ELF-1 (cell line): ENCODE measurements at places on chromosomes 4 and X.

DNA sequence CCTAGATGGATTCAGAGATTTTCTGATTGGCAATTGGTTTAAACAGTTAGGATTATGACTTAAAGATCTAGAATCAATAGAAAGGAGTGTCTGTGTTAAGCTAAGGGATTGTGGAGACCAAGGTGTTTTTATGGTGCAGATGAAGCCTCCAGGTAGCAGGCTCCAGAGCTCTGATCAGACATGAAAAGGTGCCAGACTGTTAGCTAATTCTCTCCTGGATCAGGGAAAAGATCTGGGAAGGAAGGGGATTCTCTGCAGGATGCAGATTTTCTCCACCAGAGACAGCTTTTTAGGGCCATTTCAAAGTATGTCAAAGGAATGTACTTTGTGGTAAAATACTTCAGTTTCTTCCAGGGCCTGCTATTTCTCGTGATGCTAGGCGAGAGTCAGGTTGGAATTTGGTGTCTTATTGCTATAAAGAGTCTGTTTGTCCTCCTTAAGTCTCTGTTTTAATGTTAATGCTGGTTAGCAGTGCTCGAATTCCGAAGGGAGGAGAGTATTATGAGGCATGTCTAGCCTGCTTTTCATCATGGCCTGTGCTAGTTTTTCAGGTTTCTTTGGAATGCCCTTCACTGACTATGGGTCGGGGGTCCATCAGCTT lies 12.0 kb upstream of the GPR78 start:
- peak; percentile 81 for DNase-seq

DNA sequence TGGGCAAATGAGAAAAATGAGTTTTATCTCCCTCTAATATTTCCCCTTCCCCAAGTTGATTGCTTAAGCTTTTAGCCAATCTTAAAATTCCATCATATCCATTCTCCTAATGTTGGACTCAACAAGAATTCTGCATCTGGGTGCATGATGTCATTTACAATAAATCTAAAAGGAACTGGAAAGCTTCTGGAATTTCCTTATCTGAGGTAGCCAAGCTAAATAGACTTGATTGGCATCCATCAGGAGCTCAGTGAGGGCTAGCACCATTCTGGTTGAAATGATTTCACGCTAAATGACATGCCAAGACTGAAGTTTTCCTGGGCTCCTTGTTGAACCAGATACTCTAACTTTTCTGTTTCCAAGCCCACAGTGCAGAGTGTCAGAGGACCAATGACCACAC lies 110.3 kb upstream of the SCML1 start:
- no peak for DNase-seq

DNA sequence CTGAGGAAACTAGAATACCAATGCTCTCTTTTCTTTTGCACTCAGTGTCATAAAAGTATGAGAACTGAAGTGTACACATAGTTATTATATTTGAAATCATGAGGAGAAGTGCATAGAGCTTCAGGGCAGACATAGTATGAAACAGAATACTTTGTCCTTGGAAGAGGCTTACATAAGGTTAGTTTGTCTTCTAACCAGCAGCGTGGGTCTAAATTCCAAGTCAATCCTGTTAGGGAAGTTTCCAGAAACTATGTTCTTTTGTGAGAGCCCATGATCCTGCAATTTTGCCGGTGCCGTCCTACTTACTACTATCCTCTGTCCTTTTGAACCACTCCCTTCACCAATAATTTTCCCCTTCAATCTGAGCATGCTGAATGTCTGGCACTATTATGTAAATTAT lies 156.2 kb downstream of the PABPC4L start:
- no peak for DNase-seq

DNA sequence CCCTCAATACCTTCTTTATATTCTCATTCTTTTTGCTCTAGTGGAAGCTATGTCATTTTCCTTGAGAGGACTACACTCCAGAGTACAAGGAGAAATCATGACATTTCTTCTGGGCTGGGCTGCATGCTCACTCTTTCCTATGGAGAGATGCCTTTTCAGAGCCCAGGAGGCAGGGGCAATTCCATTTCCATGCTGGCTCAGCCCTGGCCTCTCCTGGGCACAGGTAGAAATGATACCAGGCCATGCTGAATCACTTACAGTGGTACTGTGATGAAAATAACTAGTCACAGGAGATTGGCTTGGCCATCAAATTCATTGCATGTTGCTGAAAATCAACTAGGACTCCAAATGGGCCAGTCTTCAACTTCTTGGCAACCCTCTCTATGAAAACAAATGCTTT lies 34.0 kb upstream of the PPARGC1A start:
- no peak for DNase-seq

GRCh38 chr4:154908168-154908567 lies 127.1 kb downstream of the RBM46 start:
- DNase-seq = no peak

DNA sequence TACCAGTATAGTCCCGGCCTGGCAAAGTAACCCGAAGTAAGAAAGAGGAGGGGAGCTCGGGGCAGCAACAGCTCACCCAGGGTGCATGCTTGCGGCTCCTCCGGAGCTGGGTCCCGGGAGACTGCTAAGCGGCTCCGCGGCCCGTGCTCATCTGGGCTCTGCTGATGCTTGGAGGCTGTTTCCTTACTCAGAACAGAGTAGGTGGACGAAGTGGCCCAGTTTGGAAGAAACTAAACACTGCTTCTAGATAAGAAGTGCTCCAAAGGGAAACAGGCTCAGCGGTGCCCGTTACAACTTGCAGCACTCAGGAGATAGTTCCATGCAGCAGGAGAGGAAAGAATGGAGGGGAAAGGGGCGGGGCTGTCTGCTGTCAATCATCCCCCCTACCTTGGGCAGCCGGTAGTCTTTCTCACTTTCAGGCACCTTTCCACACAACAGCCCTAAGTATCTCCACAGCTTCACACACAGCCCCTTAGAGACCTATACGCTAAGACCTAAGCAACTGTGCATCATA lies at the start of gene COL4A6:
Gene COL4A6 (minus strand): TSS at position 313 of the 514 bp plus-strand sequence. CDS start 226 bp downstream, at position 87.
- DNase-seq = peak; percentile 93

- DNase-seq = peak; percentile 74
Measured at GRCh38 chrX:13386636-13387035, 66.8 kb upstream of the ATXN3L start.

- no peak for DNase-seq
Measured at GRCh38 chr4:183257808-183258207, 62.3 kb downstream of the CLDN22 start.

DNA sequence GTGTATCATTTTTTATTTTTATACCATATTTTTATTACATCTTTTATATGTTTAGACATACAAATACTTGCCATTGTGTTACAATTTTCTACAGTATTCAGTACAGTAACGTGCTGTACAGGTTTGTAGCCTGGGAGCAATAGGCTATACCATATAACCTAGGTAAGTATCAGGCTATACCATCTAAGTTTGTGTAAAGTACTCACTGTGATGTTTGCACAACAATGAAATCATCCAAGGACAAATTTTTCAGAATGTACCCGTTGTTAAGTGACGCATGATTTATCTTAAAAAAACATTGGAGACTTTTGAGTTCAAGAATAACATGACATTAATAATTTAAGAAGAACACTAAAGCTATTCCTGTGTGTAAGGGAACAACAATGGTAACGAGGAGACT lies 96.0 kb upstream of the LEF1 start:
- DNase-seq = no peak

DNA sequence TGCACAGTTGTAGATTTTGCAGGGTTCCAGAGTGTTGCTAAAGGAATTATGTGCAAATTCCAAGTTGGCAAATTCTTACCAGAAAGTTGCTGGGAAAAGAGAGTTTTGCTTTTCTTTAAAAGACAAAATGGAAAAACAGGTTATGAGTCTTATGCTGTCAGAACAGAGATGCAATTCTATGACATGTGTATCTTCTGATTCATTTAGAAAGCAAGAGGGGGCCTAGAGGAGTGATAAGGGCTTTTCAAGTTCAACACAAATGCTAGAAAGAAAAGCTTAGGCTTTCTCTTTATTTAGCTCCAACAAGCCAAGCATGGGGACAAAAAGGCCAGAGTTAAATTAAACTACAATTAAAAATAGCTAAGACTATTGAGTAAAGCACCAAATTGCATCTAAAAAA lies 72.4 kb upstream of the GATB start:
- no peak for DNase-seq

- peak; percentile 30 for DNase-seq
Measured at GRCh38 chr4:1360423-1361283, 13.6 kb downstream of the UVSSA start.

DNA sequence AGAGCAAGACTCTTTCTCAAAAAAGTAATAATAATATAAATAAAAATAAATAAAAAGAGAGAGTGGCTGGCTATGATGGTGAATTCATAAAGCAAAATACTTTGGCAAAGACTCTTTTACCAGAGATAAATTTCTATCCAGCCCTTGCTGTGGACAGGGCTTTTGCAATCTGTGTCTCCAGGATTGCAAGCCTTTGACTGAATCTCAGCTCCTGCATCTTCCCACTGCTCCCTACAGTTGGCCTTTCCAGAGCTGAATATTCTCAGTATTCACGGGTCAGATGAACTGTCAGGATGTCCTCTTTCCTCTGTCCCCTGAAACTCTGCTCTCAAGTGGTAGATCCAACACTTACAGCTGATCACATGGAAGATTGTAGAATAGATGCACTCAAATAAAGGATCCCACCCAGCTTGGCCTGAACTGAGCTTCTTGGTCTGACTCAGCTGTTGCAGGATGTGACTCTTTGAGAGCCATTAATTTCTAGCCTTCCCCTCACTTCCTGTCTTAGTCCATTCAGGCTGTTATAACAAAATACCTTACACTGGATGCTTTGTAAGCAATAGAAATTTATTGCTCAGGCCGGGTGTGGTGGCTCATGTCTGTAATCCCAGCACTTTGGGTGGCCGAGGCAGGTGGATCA lies 123.4 kb upstream of the GUCY1A1 start:
- no peak for DNase-seq

GRCh38 chr4:39037491-39037825 lies 5.2 kb upstream of the TMEM156 start:
- DNase-seq = peak; percentile 57

DNA sequence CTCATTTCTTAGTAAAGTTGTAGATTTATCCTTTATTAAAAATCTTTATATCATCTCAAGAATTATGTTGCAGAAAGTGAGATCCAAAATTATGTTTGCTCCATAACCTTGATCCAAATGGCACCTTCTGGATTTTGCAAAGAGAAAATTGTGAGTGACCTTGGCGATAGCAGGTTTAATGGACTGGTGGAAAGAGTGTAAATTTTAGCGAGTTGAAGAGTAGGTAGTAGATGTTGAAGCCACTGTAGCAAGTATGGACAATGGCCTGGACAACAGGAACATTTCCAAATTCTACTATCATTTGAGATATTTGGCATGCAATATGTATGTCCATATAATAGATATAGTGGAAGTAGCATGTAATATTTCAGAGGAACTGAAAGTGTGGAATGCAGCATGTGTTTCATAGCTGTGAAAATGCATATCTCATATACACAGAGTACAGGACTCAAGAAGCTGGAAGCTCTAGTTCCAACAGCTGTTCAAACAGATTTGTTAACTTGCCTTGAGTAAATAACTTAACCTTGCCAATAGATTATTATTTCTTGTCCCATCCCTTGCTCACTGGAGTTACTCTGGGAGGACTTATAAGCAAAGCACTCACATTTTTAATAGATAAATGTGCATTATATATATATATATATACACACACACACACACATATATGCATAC lies 152.5 kb upstream of the TLL1 start:
- DNase-seq = no peak
